Frontal cortex (tissue), 4 donors: ENCODE measurements at places on chromosomes 6 and 20.
A peak's percentile ranks its signal among the peaks of the same experiment; 100 is the strongest.

DNA sequence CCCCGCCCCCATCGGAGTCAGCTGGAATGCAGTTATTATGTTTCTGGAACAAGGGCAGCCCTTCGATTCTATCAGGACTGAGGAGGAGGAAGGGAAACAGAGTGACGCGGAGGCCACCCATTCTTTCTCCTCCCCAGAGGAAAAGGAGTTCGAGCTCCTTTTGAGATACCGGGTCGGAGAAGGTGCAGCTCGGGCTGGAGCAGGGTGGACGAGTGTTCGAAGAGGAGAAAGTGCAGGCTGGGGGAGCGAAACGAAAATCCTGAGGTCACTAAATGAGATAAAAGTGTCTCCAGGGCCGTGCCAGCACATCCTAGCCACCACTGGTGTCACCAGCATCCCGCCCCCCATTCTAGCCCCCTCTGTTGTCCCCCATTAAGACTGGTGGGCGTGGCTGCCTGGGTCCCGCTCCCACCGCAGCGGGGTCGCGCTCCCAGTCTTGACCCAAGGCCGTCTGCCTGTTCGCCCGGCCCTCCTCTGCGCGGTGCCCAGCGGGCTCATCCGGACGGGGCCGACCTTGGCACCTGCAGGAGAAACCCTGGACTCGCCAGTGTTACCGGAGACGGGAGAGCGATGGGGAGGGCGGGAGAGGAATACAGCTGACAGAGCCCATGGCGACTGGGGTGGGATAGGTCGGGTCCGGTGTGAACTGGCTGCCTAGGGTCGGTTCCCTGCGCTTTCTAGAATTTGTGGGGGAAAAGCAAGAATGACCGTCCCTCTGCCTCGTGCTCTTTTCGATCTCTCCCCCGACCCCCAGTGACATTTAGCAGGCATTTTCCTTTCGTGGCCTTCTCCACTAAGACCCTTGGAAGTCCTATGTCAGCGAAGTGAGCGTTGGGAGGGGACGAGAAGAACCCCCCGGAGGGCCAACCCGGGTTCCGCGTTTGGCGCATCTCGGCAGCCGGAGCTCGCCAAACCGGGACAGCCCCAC lies 16.2 kb downstream of the FOXA2 start:
- DNase-seq, result no peak

DNA sequence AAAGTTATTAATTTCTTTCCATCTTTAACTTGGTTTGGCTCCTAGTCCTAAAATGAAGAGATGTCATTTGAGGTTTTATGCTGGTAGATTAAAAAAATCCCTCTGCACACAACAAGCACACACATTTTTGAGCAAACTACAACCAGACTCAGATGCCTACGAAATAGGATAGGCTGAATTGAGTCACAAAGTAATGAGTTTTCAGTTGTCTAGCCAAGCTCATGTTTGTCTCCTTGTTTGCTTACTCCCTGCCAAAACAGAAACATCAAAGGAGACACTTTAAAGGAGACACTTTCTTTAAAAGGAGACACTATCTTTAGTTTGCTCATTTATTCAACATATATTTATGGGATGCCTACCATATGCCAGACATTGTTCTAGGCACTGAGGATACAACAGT lies 56.2 kb downstream of the TPBG start:
- DNase-seq, result no peak

DNA sequence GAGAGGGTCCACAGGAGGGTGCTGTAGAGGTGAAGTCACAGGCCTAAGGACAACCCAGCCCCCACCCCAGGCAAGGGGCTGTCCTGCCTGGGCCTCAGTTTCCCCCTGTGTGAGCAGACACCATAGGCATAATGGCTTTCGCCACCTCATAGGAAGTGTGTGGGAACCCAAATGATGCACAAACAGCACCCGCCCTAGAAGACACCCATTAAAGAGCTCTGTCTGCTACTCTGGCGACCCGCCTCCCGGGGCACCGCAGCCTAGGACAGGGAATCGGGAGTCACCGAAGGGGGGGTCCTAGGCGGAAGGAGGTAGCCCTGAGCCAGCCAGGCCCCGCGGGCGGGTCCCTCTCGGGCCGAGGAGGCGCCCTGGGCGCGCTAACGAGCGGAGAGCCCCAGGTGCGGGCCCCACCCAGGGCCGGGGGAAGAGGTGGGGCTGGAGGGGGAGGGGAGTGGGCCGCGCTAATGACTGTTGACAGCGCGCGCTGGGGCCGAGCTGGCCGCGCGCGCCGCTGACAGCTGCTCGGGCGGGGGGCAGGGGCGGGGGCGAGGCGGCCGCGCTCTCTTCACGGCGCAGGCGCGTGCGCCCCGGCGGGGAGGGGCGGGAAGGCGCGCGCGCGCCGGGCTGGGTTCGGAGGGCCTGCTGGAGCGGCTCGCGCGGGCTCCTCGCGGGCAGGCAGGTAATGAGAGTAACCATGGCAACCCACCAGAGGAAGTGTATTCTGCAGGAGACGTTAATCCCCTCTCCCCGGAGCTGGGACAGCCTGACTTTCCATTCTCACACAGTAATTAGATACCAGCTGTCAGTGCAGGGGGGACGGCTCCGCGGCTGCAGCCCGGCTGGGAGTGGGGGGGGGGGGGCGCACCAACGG lies 48.9 kb downstream of the NOL4L start:
- DNase-seq, result peak; percentile 85

GRCh38 chr6:17281100-17281496 lies at the start of gene RBM24:
RBM24 (plus strand) TSS chr6:17281361; CDS start chr6:17281582, 221 bp downstream.
- DNase-seq, result peak; percentile 40

DNA sequence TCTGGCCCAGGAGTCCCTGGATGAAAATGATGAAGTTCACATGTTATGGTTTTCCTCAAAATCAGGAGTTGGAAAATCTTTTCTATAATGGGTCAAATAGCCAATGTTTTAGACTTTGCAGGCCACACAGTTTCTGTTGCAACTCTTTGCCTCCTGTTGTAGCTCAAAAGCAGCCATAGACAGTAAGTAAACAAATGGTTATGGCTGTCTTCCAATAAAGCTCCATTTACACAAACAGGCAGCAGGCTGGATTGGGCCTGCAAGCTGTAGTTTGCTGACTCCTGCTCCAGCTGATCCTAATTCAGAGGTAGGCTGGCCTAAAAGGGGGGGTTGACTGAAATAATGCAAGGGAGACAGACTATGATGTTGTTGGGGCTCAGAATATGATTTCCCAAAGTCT lies 33.0 kb downstream of the METTL24 start:
- no peak for DNase-seq

DNA sequence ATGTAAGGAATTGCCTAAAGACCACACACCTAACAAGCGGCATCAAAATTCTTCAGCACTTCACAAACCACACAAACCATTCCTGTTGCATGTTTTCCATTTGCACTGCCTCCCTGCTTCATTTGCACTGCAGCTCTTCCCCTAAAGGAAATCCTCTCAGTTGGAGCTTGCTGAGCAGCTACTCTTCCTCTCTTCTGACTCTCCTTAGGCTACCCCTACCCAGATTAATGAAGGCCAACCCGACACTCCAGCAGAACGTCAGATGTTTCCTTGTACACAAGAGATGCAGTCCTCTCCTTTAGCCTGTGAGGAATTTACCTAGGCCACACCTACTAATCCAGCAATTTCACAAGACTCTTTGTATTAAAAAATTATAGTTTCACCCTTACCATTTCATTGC lies 8.1 kb downstream of the BEND6 start:
- no peak for DNase-seq

- no peak for DNase-seq
Measured at GRCh38 chr6:78799682-78800081, 67.7 kb upstream of the IRAK1BP1 start.

DNA sequence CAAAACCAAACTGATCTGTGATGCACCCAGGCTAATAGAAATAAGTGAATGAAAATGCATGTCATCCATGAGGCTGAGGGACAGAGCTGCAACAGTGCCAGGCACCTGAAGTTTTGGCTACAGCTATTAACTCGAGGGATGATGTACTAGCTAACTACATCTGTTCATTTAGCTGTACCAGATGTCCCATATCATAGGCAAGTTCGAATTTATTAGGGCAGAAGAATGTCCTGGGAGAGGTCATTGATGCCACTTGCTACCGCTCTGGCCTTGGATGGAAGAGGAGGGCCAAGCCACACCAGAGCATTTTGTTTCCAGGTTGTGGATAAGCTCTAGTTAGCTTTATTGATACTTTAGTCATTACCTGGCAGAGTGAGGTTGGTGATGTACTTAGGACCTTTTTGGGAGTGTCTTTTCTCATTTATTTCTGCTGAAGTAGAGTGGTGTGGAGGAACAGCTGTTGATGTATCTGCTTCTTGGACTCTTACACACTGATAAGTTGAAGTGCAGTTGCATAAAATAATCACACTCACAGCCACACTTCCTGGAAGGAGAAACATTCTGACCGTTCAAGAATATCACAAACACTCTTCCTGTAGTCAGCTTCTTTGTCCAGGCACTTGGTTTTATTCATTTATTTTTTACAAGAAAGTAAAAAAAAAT lies 8.2 kb downstream of the ZFAND3 start:
- no peak for DNase-seq

GRCh38 chr20:2932498-2932897 lies 59.2 kb downstream of the PTPRA start:
- DNase-seq, result no peak

DNA sequence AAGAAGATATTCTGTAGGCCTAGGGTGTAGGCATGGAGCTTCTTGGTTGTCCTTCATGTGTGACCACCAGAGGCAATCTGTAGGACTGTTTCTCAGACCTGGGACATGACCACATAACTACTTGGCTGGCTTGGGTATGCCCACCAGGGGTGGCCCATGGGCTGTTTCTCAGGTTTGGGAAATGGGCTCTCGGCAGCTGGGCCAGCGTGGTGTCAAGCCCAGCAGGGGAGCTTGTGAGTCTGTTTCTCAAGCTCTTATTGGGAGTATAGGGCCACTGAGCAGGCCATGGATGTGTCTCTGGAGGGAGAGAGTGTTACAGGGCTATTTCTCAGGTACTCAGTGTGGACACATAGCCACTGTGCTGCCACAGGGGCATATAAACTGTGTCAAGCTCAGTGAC lies 2.5 kb upstream of the SEMG2 start:
- no peak for DNase-seq

DNA sequence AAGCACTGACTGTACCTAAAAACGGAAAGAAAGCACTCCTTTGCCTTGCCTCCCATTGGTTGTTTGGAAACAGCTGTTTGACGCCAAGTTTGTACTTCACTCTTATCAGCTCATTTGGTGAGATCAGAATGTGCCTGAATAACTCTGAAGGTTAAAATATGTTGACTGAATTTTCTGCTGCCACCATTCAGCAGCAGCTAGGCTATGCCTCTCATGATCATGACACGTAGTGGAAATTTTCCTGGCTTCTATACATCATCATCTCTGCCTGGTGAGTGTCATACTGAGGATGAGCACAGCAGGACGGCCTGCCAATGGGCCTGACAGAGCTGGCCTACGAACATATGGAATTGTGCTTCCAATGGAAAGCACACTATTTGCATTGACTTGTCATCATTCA lies 704.9 kb upstream of the CITED2 start:
- no peak for DNase-seq

DNA sequence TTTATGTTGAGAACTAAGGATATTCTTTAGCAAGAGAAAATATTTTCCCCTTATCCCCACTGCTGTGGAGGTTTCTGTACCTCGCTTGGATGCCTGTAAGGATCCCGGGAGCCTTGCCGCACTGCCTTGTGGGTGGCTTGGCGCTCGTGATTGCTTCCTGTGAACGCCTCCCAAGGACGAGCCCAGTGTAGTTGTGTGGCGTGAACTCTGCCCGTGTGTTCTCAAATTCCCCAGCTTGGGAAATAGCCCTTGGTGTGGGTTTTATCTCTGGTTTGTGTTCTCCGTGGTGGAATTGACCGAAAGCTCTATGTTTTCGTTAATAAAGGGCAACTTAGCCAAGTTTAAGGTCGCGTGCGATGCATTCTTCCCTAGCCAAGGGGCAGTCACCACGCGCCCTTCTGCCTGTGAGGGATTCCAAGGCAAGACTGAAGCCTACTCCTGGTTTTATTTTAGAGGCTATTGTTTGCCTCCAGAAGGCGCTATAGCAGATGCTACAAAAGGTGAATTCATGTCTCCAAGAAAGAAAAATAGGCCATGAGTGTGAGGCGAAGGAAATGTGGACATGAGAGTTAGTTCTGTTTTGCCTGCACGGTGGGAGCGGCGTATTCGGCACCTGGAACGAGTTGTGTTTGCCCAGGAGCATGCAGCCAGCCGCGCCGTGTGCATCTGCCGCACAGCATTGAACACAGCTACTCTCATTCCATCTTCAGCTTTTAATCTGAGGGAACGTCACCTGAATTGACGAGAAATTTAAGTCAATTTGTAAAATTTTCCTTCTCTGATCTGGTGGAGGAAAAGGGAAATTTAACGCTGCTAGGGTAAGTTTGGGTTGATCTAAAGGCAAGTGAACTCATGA lies 40.3 kb upstream of the IRF4 start:
- no peak for DNase-seq

DNA sequence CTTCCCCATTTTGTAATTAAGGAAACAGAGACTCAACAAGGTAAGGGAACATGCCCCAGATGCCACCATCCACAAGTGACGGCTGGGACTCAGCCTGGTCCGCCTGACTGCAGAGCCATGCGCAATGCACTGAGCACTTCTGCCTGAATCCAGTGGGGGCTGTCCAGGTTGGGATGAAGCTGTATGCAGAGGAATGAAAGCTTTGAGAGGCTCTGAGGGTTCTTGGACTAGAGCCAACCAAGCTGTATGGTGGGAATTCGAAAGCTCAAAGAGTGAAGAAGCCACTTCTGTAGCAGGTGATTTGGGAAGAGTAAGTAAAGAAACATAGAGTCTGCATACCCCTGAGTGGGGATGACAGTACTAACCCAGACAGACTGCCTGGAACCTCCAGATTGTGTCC lies 127.6 kb upstream of the AKAP12 start:
- DNase-seq, result no peak
